Fibroblast of skin of right biceps (primary cell): ENCODE measurements at places on chromosomes 16 and 17.

DNA sequence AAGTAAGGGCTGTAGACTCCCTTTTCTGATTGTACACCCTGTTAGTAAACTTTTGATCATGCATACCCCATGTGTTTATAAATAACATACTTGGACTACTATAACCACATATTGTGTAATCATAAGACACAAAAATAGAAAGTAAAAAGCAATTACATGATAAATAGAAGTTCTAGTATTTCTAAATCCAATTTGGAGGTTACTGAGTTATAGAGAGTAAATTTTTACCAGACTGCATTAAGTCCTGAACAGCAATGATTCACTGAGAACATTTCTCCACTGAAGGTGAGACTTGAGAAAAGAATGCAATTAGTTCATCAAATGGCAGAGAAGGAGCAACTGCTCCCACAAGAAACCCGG is 7.7 kb upstream of the TBKBP1 start:
- peak; percentile 53 for DNase-seq

DNA sequence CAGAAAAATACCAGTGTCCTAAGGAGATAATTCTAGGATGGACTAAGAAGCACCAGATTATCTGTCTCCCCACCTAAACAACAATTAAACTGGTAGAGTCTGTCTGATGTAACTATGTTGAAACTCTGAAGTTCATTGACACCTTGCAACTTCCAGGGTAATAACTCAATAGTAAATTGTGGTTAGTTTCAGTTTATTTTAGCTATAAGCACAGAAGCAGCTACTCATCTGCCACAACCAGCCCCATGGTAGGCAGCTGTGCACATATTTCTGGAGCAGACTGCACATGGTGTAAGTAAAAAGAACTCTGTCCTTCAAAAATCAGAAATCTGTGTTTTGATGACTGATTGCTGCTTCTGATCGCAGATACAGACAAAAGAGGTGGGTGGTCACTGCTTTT is 852.1 kb downstream of the CDH11 start:
- DNase-seq = peak; percentile 8

DNA sequence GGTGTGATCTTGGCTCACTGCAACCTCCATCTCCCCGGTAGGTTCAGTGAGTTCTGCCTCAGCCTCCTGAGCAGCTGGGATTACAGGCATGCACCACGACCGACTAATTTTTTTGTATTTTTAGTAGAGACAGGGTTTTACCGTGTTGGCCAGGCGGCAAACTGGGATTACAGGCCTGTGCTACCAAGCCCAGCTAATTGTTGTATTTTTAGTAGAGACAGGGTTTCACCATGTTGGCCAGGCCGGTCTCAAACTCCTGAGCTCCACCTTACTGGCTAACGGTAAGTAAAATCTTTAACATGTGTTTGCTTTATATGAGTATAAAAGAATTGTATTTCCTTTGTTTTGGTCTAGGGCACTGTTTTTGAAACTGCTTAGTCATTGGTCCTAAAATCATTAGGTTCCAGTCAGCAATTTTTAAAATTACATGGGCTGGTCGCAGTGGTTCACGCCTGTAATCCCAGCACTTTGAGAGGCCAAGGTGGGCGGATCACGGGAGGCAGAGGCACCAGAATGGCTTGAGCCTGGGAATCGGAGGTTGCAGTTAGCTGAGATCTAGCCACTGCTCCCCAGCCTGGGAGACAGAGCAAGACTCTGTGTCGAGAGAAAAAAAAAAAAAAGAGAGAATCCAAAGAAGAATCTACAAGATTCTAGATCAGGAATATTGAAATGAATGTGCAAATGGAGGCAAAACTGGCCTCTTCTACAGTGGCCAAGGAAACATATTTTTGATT is 3.6 kb downstream of the FLYWCH1 start:
- DNase-seq = no peak

DNA sequence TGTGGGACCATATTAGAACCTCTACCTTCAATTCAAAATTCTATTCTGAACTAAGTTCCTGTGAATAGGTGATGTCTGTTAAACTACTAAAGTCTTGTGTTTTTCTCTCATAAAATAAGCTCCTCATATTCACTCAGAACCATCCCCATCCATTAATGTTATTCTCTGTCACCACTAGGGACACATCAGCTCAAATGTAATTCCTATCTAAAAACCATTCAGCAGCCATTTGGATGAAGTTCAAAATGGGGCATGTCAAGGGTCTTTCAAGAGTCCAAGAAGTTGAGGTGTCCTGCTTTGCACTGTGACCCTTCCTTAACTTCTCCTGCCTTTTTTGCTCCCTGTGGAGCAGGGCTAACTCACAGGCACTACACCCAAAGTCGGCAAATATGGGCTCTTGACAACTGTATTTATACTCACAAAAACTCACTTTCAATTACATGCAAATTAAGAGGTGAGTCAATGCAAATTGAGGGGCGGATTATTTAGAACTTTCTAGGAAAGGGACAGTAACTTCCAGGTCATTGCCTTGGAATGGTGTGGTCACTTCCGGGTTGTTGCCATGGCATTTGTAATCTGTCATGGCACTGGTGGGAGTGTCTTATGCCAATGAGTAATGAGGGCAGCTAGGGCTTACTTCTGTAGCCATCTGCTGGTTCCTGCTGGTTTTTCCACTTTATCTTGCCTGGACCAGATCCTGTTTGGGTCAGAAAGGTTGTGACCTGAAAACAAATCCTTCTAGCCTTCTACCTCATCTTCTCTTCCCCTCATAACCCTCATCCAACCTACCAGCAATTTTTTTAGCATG is 128.2 kb upstream of the COX10 start:
- DNase-seq = peak; percentile 50
